ENCODE measurements at places on chromosomes 12 and 14.
A peak's percentile ranks its signal among the peaks of the same experiment; 100 is the strongest.

- DNase-seq = no peak
Measured at GRCh38 chr12:40405419-40405818, 180.6 kb downstream of the LRRK2 start.

GRCh38 chr12:52630599-52631200 lies 12.3 kb upstream of the KRT73 start:
- DNase-seq = no peak

- DNase-seq = no peak
Measured at GRCh38 chr14:75539162-75539560, 16.9 kb downstream of the BATF start.

DNA sequence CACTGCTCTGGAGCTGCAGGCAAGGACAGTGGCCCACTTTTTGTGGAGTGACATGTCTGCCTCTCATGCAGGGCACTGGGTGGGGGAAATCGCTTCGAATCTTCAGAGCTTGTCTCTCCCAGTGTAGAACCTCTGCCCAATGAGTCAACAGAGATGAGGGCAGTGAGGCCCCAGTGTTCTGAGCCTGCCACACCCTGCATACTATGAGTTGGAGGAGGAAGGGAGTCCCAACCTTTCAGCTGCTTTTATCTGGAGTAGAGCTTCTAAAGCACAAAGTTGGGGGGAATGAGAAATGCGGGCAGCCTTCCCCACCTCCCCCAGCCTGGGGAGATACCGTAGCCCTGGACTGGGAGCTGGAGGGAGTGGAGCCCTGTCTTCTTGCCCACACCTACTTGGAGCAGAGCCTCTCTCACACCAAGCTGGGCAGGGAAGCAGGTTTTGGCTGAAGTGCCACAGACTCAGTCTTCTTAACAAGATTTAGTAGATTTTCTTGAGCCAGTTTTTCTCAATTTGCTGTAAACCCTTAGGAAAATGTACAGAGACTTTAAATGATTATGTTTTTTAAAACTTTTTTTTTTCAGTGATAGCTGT lies 159.1 kb downstream of the ADGRD1 start:
- DNase-seq = no peak

DNA sequence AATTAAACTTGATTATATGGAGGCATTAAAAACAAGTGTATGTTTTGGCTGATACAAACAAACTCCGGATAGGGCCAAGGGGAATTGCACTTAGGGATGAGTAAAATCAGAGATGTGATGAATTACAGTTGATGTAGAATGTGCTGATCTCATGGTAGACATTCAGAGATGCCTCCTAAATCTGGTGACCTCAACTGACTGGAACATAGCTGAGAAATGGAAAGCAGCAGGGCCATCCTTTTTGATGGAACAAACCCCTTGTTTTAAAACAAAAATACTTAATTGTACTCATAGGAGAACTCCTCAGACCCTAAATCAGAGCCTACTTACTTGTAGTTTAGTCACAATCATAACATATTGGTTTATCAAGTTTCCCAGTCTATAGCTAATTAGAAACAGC lies 122.8 kb downstream of the C12orf75 start:
- no peak for DNase-seq

DNA sequence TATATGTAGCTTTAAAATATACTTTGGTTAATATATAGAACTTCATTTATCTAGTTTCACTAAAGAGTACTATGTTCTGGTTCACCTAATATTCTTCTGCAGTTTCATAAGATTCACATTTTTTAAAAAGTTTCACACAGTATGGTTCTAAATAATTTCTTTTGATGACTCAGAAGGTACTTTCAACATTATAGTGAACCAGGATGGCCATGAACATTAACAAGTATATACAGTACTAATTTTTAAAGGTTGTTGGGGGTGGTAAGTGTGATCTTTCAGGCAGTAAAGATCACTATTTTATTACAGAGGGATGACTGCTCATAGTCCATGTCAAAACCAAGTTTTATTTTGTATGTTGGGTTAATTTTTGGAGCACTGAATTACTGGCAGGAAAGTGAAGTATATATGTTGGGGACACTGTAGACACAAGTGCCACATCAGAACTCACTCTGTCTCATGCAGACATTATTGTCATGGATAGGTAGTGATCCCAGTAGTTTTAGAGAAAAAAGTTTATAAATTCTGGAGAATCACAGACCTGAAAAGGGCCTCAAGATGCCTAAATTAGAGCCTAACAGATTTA lies 60.0 kb downstream of the DCAF5 start:
- no peak for DNase-seq

GRCh38 chr12:76265424-76266180 lies 82.6 kb downstream of the BBS10 start:
- DNase-seq = no peak

DNA sequence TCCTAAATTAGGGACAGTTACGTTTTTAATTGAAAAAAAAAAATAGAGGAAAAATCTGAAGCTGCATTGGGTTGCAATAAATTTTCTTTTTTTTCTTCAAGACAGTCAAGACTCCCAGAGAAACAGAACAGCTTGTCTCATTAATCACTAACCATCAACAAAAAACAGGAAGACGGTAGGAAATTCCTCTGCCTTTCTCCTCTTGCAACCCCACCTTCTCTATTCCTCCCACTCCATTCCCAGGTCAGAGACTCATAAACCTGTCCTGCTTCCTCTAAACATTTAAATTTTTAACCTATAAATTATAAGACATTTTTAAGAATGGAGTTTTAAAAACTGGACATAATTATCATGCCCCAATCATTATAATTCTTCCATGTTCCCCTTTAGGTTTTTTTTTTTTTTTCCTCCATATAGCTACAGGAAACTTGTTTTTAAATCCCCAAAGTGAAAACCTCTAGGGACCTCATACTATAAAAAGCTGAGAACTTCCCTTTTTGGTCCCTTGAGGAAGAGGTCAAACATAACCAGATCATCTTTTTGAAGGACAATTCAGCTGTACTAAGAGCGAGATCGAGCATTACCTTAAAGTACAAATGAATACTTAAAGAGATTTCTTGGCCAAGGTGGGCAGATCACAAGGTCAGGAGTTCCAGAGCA lies 36.0 kb downstream of the CPM start:
- DNase-seq = no peak

- DNase-seq = no peak
Measured at GRCh38 chr14:37994846-37995372, 212.8 kb upstream of the SSTR1 start.

DNA sequence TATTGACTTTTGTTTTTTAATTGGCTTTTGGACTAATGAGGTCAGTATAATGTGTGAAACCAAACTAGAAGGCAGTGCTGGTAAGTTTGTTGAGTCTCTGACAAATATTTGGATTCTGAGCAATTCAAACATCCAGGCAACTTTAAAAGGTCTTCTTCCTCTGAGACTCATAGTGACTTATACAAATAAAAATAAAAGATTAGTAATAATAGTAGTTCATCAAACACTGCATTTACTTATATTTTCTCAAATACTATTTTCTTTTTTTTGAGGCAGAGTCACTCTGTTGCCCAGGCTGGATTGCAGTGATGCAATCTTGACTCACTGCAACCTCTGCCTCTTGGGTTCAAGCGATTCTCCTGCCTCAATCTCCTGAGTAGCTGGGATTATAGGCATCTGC lies 337.9 kb downstream of the DAD1 start:
- DNase-seq = no peak

- no peak for DNase-seq
Measured at GRCh38 chr14:94541234-94541975, 19.8 kb upstream of the SERPINA4 start.

- DNase-seq = no peak
Measured at GRCh38 chr14:54133896-54134295, 177.3 kb upstream of the BMP4 start.

DNA sequence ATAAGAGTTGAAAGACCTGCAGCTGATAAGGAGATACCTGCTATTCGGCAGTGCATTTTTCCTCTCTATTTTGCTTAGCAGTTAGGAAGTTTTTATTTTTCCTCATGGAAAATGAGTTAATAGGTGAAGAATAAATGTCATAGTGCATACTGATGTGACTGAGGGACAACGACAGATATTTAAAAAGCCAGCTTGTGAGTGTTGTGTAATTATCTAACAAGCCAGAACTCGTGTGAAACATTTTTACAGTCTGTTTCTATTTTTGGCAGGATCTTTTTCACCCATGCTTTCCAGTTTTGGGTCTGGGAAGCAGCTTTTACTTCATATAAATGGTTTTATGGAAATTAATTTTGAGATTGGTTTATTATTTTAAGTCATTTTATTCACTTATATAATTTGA lies 2.9 kb downstream of the FBXO34 start:
- no peak for DNase-seq

- DNase-seq = no peak
Measured at GRCh38 chr14:67396381-67396970, 15.5 kb downstream of the PLEK2 start.

DNA sequence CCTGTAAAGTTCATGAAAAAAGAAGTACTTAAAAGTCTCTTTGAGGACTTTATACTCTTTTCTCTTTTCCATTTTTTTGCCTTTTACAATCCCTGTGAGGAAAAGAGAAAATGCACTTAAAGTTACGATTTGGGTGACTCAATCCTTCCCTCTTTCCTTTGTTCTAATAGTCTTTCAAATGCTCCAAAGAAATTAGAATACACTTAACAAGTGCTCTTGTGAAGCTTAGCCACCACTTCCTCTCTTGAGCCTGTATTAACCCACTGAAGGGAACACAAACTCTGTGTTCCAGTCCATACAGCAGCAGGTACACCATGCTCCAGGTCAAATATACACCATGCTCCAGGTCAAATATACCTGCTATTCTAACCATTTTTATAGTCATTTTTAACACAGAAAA lies 581.1 kb upstream of the MGAT4C start:
- no peak for DNase-seq

GRCh38 chr14:64407329-64407728 lies 19.2 kb downstream of the MTHFD1 start:
- DNase-seq = no peak

DNA sequence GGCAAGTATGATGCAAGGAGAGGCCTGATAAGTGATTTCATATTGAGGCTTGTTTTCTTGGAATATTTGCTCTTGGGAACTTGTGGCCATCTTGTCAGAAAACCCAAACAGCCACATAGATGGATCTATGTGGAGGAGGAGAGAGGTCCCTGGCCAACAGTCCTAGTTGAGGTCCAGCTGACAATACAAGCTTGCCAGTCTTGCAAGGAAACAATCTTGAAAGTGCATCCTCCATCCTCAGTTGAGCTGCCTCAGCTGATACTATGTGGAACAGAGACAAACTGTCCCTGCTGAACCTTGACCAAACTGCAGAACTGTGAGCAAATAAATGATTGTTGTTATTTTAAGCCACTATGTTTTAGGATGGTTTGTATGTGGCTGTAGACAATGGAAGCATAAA lies 146.4 kb downstream of the TMX1 start:
- DNase-seq = no peak

DNA sequence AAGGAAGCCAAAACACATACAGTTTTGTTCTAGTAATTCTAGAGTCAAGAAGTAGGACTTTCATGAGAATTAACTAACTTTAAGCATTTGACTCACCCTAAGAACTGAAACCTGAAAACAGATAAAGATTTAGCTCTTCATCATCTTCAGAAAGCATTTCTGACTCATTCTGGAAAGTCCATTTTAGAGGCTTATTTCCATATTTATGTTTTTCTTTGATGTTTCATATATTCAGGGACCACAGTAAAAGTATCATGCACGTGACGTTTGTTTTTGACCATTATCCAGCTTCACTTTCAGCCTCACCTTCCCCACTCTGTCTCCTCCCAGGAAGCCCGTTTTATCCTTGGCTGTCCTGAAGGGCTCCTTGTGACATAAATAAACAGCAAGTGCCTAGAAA lies 79.2 kb downstream of the MDGA2 start:
- DNase-seq = no peak

DNA sequence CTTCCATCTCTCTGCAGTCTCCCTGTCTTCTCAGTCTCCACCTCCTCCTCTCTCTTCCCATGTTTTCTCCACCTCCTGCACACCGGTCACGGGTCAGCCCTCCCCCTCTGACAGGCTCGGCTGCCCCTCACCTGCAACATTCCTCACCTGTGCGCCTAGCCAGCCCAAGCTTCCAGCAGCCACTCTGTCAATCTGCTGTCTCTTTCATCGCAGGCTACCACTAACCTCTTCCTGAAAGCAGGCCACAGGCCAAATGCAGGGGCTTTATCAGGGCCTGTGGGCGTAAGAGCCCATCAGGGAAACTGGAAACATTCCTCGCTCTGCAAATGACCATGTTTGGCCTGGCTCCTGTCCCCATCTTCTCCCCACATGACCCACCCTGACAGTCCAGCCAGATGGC lies 34.5 kb downstream of the CMKLR1 start:
- no peak for DNase-seq

- DNase-seq = no peak
Measured at GRCh38 chr12:1583421-1584078, 10.8 kb downstream of the FBXL14 start.

DNA sequence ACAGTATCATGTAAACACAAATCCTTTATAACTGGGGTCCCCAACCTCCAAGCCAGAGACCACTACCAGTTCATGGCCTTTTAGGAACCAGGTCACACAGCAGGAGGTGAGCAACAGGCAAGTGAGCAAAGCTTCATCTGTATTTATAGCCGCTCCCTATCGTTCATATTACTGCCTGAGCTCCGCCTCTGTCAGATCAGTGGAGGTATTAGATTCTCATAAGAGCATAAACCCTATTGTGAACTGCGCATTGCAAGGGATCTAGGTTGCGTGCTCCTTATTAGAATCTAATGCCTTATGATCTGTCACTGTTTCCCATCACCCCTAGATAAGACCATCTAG lies 49.9 kb downstream of the LRP6 start:
- DNase-seq = no peak

- peak; percentile 71 for DNase-seq
Measured at GRCh38 chr14:73728717-73729330, 14.6 kb upstream of the PNMA1 start.

GRCh38 chr12:14410841-14411569 lies 45.5 kb downstream of the ATF7IP start:
- DNase-seq = no peak

DNA sequence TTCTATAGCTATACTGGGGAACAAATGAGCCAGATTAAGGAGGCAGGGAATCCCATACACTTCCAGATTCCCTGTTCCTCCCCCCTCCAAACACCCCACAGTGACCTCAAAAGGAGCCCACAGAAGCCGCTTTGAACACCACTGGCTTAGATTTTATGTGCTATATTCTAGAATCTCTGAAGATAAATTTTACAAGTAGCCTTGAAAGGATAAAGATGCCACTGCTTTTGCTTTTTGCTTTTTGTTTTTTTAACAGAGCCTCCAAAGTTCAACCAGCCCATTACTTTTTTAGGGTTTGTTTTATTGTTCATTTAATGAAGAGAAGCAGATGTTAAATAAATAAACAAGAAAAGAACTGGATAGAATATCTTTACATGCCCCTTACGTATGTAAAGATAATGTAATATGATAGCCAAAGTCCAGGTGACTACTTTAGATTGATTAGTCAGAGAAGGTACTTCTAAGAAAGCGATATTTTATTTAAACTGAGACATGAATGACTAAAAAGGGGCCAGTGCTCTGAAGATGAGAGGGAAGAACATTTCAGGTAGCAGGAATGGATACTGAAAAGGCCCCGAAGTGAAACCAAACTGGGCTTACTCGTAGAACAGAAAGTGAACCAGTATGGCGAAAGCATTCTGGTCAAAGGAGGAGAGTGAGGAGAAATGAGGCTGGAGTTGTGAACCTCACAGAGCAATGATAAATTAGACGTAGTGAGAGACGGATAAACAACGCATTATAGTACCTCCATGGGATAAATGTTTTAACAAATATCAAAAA lies 44.6 kb downstream of the DUSP6 start:
- no peak for DNase-seq

- no peak for DNase-seq
Measured at GRCh38 chr14:100834794-100835547, 9.1 kb downstream of the MEG3 start.

GRCh38 chr14:49553892-49554291 lies 32.3 kb downstream of the RPS29 start:
- no peak for DNase-seq

- DNase-seq = no peak
Measured at GRCh38 chr14:59904184-59904583, 15.8 kb upstream of the LRRC9 start.

Measured in Panc1 (cell line).